ENCODE measurements at places on chromosomes 7 and 10.

DNA sequence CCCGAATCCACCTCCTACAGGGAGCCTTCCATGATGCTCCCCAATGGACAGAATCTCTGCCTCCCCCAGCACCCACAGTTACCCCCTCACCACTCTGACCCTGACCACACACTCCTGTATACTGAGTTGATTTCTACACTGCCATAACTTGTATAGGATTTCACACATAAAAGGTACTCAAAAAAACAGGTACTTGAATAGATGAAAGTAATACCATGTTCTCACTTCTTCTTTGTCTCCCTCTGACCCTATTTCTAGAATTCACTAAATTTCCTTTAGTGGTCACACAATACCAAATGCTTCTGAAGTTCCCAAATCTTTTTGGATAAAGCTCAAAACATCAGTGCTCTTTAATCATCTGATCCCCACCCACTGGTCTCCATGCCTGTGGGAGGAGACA is 45.4 kb downstream of the HSPA12A start:
- DNase-seq: no peak

DNA sequence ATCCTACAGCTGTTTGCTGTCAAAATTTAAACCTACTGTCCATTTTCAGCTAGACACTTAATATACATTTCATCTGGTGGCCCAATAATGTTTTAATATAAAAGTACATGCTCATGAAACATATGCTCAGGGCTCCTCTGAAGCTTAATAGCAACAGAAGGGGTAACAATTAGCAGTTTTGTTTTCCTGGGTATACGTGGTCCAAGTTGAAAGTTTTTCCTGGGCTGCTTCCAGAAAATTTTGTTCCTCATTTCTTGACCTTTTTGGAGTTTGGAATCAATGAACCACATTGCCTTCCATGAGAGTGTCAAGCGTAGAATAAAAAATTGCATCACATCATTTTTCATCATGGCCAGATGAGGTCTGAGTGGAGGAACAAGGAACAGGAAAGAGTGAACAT is 537.3 kb upstream of the MGMT start:
- no peak for DNase-seq

DNA sequence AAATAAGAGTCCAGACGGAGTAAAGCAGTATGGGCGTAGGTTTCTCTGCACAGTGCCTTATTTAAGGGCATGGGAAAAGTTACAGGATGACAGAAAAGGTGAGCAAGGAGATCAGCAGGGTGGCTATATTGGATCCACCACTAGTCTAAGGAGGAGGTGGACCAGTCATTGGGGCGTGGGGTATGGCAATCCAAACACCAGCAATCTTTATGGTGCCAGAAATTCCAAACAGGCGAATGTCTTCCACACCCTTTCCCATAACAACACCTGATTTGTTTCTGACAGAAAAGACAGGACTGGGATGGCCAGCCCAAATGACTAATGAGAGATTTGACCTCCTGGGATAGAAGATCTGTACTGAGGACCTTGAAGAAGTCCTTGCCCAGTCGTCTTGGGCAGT is 181.8 kb upstream of the MBL2 start:
- no peak for DNase-seq

GRCh38 chr10:71331736-71332135 is 12.7 kb downstream of the SLC29A3 start:
- DNase-seq: no peak

- no peak for DNase-seq
Measured at GRCh38 chr7:143418681-143419458, 10.2 kb upstream of the EPHA1 start.

DNA sequence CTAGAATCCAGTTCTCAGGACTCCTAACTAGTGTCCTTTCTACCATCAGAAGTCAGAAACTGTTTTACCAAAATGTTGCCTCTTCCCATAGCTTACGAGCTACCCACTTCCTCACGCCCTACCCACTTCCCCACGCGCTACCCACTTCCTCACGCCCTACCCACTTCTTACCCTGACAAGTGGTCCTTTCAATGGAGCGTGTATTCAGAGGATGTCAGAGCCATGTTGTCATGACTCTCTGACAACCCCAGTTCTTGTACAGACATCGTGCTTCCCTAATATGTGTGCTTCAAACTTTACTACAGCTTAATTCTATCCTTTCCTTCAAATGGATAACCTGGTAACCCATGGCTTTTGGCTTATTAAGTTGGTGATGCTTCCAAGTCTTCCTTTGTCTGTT is 84.8 kb upstream of the PHF14 start:
- no peak for DNase-seq

DNA sequence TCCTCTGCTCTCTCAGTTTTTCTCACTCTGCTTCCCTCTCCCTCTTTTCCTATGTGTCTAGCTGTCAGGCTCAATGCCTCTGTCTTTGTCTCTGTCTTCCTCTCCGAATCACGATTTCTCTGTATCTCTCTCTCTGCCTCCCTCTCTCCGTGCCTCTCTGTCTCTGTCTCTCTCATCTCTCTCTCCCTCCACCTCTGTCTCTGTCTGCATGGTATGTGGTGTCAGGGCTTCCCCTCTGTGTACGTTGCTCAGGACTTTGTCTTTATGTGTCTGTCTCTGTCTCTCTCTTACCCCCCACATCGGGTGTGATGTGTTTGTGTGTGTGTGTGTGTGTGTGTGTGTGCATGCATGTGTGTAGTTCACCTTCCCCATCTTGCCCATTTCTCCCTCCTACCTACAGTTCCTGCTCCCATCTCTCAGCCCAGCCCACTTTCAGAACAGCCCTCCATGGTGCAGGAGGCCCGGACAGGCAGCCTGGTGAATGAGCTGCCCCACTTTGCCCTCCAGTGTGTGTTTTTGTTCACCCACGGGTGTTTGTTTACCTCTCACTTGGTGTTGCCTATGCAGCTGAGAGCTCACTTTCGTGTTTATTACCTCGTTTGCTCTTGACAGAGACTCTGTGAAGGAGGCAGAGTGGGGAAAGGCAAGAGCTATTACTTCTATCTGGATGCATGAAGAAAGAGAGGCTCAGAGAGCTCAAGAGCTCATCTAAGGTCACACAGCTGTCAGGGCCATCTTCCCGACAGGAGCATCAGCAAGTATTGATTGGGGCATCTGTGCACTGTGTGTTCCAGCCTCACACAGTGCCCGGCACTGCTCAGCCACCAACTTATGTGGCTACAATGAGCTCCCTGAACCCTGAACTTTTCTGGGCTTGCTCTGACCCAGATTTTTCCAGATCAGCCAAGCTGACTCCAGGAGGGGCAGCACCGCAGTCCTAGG is 163.5 kb upstream of the ZMIZ1 start:
- DNase-seq: no peak

DNA sequence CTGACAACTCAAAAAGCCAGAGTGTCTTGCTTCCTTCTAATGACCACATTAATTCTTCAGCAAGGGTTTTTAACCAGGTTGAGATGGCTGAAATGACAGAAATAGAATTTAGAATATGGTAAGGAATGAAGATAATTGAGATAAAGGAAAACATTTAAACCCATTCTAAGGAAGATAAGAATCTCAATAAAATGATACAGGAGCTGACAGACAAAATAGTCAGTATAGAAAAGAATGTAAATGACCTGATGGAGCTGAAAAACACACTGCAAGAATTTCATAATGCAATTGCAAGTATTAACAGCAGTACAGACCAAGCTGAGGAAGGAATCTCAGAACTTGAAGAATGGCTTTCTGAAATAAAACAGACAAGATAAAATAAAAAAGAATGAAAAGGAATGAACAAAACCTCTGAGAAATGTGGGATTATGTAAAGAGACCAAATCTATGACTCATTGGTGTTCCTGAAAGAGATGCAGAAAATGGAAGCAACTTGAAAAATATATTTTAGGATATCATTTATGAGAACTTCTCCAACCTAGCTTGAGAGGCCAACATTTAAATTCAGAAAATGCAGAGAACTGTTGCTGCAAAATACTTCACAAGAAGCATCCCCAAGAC is 87.1 kb downstream of the SAMD9 start:
- no peak for DNase-seq

- DNase-seq: no peak
Measured at GRCh38 chr7:44222776-44223261, 22.0 kb downstream of the YKT6 start.

GRCh38 chr10:101235766-101236165 is 6.5 kb upstream of the LBX1 start:
- DNase-seq: no peak

DNA sequence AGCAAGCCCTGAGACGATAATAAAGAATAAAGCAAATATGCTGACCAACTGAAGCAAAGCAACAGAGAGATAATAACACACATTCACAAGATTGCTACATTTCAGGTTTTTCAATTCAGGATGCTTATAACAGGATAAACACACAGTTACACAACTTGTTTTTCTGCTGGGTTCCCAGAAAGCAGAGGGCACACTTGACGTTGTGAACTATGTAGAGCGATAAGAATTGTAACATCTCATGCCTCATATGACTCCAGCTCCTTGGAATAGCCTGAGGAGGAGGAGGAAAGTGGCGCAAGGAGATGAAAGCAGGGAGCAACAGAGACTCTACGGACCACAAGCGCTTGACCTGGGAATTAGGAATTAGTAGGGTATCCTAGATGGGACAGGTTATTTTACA is 201.7 kb downstream of the SKAP2 start:
- no peak for DNase-seq

- DNase-seq: no peak
Measured at GRCh38 chr10:48235501-48235900, 39.0 kb downstream of the FRMPD2 start.

GRCh38 chr10:49612513-49613164 is 1.2 kb upstream of the CHAT start:
- no peak for DNase-seq

DNA sequence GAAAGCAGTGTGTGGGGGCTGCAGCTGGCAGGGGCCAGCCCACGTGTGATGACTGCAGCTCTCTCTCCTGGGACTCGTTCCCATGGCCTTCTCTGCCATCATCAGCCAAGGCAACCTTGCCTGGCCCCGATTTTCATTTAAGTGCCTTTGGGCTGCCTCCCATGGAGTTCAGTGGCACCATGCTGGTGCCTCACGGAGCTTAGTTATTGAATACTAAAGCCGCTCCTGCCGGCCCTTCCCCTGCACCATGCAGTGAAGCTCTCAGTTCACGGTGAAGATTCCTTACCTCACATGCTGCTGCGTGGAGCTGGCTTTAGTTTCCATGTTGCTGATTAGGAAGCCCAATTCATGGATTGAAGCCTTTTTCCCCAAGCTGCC is 141.5 kb upstream of the EEPD1 start:
- DNase-seq: no peak

DNA sequence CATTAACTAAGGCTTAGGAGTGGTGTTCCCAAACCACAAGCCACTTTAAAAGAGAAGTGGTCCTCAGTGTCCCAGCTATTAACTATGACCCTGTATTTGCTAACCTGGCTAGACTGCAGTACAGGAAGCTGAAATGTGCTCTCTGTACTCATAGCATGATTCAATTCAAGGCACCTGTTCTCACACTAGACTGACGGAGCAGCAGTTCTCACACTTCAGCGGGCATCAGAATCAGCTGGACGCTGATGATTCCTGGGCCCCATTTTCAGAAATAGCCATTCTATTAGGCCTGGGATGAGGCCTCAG is 24.5 kb upstream of the MSRB2 start:
- DNase-seq: no peak

GRCh38 chr7:114758661-114759227 is 163.2 kb upstream of the MDFIC start:
- no peak for DNase-seq
